DMS153 (cell line): ENCODE measurements at places on chromosomes 12 and 14.

DNA sequence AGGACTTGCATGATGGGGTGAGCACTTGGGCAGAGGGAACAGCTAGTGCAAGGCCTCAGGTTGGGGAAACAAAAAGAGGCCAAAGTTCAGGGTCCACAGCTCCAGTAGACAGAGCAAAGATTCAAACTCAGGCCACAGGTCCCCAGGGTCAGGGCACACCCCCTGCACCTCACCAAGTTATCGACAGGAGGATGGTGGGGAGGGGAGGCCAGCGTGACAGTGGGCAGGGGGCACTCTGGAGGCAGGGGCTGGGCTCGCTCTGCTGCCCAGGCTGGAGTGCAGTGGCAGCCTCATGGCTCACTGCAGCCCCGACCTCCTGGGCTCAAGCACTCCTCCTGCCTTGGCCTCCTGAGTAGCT, 32.4 kb upstream of the ULK1 start:
- no peak for DNase-seq

- no peak for DNase-seq
Observed at GRCh38 chr14:76050797-76051392, 65.3 kb downstream of the IFT43 start.

DNA sequence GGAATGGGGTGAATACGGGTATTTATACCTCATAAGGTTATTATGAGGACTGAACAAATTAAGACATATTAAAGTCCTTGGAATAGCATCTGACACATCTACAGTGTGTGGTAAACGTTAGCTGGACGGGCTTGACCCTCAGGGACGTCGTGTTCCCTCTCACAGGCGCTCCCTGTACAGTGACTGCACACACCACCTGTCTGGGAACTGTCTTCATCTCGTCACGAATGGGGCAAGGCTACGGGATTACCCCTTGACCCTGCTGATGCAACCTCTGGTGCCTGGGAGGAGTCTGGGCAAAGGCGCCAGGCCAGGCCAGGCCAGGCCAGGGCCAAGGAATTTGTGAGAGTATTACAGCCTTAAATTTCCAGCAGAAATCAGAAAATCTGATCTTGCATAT, 191.1 kb downstream of the CALM1 start:
- DNase-seq = no peak

- no peak for DNase-seq
Observed at GRCh38 chr14:100539003-100539660, 48.1 kb downstream of the BEGAIN start.

DNA sequence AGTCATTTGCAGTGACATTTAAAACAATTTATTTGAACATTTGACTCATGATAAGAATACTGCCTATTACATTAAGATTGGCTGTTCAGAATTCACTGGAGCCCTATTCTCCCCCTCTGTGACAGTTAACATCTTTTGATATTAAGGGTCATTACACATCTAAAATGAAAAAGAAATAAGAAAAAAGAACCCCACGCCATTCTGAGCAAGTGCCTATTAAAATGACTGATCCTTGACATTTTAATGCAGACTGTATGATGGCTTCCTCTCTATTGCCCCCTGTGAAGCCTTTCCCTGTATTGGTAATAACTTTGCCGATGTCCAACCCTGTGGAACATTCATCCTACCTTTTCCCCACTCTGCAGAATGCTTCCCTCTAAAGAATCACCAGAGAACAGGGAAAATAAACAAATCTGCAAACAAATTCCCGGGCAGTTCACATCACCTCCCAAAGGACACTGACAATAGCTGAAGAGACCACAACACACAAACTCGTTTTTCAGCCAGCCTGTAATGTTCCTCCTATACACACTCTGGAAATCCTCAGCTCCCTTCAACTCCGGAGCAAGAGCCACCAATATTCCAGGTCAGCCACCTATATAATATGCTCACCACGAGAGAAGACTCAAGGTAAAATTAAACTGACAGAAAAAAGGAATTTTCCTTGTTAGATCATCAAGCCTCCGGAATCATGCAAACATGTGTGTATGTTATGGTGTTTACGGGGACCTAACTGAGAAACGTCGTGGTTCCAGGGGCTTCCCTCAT, 2.1 kb downstream of the NIN start:
- no peak for DNase-seq

- no peak for DNase-seq
Observed at GRCh38 chr12:64137117-64137516, 85.0 kb downstream of the KICS2 start.
